ENCODE measurements at places on chromosomes 5 and 9.

- DNase-seq: no peak
These were observed 898 bp downstream of the CAMSAP1 start for GRCh38 chr9:135906291-135907005.

DNA sequence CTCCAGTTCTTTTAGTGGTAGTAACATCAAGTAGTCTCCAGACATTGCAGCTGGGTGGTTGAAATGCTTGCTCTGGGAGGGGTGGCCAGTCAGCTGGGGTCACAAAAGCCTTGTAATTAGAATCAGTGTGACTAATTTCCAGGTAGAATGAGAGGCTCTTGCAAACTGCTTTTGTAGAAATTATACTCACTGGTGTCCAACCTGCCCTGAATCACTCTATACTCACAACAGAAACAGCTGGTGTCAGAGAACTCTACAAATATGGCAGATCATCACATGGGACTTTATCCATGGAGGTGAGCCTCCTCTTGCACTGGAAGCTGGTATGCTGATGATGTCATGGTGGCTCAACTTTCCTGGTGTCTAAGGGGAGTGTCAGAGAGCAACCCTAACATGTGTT, 71.3 kb downstream of the SH3TC2 start:
- no peak for DNase-seq

- DNase-seq: no peak
These were observed 41.6 kb downstream of the LPAR1 start for GRCh38 chr9:110996436-110997220.

DNA sequence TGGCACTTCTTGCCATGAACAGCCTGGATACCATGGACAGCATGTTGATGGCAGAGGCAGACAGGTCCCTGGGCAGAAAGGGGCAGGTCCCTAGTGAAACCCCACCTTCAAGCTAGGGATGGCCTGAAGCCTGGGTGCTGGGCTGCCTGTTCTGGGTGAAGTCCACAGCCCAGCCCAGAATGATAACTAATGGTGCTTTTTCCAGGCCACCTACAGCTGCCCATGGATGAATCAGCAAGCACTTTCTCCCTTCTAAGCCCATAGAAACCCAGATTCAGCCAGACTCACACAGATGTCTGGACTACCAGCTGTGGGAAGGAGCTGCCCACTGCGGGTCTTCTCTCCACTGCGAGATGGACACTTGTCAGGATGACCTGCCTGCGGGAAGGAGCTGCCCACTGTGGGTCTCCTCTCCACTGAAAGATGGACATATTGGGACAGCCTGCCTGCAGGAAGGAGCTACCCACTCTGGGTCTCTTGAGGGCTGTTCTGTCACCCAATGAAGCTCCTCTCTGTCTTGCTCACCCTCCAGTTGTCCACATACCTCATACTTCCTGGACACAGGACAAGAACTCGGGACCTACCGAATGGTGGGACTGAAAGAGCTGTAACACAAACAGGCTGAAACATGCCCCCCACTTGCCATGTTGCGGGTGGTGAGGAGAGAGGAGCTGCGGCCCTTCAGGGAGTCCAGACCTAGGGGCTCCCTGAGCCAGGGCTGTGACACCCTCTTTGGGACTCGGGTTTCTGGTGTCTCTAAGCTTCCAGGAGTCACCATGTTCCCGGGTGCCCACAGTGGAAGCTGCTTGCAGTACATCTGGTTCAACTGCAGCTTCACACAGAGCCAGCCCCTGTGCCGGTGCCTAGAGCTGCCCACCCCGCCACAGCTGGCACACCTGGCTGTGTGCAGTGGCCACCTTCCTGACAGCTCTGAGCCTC, 60.7 kb upstream of the SYNPO start:
- DNase-seq: no peak

GRCh38 chr5:118405650-118406061, 582.7 kb downstream of the DTWD2 start:
- DNase-seq: no peak

GRCh38 chr5:83388608-83389007, 82.9 kb upstream of the VCAN start:
- no peak for DNase-seq

DNA sequence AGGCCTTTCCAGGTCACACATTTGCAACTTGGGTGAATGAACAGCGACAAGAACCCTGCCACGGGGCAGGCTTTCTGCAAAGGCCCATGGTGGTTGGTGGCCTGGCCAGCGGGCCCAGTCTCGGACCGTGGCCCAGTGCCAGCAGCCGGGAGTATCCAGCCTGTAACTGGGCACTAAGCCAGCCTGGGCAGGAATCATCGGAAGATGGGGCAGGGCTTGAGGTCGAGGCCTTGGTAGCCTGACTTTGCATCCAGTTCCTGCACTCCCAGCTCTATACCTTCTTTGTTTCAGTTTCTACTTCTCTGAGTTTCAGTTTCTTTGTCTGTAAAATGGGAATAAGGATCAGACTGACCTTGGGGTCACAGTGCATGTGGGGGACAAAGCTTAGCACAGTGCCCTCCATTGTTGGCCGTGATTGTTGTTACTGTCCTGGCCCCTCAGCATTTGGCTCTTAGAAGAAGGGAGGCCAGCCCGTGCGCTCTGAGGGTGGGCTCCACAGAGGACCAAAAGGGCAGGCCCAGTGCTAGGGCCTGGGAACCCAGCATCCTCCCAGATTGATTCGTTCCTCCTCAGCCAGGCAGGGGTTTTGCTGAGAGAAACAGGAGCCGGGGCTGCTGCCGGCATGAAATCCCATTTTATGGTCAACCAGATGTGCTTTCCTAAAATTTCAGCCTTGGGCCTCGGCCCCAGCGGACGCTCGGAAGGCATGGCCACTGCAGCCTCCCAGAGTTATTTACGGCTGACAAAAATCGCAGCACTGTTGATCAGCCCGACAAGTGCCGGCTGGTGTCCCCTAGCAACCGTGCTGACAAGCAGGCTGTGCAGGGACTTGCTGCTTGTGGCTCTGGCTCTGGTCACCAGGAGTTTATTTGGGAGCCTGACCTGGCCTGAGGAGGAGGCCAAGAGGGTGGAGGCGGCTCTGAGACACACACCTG, 43.6 kb downstream of the JADE2 start:
- no peak for DNase-seq

DNA sequence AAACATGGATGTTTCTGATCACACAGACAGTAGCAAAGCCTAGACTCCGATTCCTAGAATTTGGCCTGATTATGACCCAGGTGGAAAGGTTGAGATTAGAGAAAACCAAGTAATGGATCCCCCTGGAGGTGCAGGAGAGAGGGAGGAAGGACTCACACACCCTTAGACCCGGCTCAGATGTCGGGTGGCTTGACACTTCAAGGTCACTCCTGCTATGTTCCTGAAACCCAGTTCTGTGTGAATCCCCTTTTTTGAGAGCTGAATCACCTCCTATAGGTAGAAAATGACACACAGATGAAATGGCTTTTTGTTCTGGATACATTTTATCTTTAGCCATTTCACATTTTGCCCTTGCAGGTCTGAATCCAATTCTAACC, 192.8 kb downstream of the ARRDC3 start:
- DNase-seq: no peak

GRCh38 chr5:56346741-56347535, 113.8 kb upstream of the ANKRD55 start:
- peak; percentile 51 for DNase-seq

- peak; percentile 61 for DNase-seq
These were observed 470 bp upstream of the SLC22A5 start for GRCh38 chr5:132369007-132369473.

DNA sequence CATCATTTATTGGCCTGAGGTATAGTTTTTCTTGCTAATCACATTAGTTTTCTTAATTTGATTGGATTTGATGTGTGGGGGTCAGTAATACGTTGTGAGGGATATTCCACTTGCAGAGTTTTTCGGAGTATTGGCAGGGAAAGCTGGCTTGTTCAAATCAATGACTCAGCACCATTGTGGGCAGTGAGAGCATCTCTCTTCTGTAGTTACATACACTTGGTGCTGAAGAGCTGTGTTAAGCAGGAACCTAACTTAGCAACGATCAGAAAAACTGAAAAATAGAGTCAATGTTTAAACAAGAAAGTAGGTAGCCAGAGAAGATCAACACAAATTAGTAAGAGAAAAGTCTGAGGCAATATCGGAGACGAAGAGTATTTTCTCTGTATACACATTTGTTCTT, 344.6 kb upstream of the EDIL3 start:
- no peak for DNase-seq

All from Kasumi-1 (cell line).